IPS DF 19.7 (cell line): ENCODE measurements at places on chromosomes 11 and 22.

DNA sequence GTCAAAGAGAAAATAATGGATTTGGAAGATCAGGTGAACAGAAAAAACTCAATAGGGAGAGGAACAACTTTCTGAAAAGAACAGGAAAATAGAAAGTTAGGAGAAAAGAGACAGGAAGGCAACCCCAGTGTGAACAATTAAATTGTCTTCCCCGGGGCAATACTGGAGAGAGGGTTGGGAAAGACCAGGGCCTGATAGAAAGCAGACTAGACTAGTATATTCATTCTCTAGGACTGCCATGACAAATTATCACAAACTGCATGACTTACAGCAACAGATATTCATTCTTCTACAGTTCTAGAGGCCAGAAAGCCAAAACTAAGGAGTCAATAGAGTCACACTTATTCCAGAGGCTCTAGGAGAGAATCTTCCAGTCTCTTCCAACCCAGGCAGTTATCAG, 482.8 kb downstream of the SOX6 start:
- DNase-seq = no peak

GRCh38 chr11:72771507-72771906, 19.3 kb upstream of the ARAP1 start:
- DNase-seq = no peak

GRCh38 chr22:47288680-47289079, 526.2 kb downstream of the TBC1D22A start:
- no peak for DNase-seq

DNA sequence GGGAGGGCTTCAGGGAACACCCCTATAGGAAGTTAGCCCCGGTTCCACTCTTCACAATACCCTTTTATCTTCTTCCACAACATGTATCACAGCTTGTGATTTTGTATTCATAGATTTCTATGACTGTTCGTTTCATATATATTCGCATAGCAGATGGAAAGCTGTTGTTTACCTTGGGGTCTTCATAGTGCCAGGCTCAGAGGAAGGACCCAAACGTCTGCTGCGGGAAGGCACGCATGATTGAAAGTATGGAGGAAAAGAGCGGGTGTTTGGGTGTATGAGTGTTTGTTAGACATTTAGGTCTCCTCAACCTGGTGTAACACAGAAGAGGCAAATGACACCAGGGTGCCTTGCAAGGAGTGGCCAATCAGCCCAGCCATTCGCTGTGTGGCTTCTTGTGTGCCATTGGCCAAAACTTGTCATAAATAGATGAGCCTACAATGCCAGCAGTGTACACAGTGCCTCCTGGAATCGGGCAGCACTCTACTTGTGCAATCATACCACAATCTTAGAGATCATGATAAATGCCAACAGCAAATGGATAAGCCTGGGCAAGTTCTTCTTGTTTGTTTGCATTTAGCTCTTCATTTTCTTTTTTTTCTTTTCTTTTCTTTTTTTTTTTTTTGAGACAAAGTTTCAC, 10.9 kb upstream of the ADA2 start:
- no peak for DNase-seq

- no peak for DNase-seq
Observed at GRCh38 chr22:46775850-46776826, 13.7 kb downstream of the TBC1D22A start.

GRCh38 chr22:29108137-29108536, 35.3 kb downstream of the KREMEN1 start:
- DNase-seq = no peak

GRCh38 chr11:47317064-47317828, 35.3 kb downstream of the MYBPC3 start:
- DNase-seq = no peak

GRCh38 chr11:116111546-116111945, 607.3 kb upstream of the CADM1 start:
- no peak for DNase-seq

DNA sequence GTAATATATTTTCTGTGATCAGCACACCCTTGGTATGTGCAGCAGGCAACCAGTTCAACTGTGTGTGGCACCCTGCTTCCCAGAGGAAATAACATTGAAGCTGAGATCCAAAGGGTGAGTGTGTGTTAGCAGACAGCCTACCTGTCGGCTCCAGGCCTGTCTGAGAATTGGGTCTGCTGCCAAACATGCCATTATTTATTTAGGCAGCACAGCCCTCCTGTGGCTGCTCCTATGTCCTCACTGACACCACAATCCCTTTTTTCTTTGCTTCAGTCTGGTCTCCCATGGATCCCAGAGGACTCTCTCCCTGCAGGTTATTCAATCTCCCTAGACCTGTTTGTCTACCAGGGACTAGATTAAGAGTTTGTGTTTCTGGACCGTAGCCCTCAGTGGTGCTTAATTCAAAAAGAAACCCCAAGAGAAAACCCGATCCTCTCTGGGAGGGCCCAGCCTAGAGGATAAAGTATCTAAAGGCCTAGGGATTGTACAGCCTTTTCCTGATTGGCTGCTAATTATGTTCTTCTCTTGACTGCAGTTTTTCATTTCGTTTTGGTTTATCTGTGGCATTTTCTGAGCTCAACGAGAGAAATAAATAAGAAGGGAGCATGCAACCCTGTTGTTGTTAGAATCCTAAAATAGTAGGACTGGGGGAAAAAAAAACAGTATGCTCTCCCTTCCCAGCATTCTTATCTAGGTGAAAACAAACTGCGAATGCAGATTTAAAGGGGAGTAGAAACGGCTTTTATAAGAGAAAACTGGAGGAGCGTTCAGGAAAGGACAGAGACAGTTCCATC, 24.1 kb downstream of the KCNE3 start:
- DNase-seq = no peak

DNA sequence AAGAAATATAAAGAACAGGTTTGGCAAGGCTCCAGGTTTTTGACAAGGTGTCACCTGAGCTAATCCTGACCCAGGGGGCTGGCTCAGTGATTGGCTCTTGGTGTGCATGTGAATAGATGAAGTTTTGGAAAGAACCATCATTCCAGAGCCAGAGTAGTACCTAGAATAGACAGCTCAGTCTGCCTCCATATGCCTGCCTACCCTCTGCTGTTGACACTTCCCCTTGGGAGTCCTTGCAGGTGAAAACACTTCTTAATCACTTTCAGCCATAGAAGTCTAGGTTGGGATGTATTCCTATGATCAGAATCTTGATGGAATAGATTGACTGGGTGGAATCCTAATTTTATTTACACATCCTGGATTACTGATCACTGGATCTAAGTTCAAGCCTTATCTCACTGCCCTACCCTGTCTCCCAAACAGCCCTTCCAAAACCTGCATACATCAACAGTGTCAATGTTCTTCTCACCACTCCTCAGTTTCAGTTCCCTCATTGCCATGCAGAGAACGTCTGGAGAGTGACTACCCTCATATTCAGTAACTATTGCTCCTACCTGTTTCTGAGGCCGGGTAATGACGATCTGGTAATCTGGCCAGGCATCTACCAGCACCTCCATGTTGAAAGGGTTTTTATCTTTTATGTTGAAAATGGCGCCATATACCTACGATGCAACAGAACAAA, 6.7 kb downstream of the GLYATL2 start:
- no peak for DNase-seq

DNA sequence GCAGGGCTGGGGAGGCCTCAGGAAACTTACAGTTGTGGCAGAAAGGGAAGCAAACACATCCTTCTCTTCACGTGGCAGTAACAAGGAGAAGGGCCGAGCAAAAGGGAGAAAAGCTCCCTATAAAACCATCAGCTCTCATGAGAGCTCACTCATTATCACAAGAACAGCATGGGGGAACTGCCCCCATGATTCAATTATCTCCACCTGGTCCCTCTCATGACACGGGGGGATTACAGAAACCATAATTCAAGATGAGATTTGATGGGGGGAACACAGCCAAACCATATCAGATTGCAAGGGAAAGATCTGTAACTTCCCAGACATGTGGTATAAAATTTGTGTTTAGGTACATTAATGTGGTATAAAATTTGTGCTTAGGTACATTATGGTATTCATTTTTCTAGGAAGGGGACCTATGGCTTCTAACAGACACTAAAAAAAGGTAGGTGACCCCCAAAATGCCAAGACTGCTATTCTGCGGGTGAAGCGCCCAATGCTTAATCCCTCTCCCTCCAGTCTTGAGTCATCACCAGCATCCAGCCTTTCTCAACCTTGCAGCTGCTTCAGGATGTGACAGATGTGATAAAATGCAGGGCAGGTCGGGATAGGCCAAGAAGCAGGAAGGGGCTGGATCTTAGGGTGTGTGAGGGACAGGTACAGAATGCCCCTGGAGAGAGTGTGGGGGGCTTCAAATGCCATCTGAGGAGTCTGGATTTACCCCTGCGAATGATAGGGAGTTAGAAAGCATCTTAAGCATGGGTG, 57.7 kb upstream of the AMPD3 start:
- no peak for DNase-seq

- DNase-seq = no peak
Observed at GRCh38 chr22:36053242-36054147, 24.9 kb upstream of the RBFOX2 start.
